ENCODE measurements at places on chromosomes 3 and 15.
A peak's percentile ranks its signal among the peaks of the same experiment; 100 is the strongest.

- DNase-seq, result no peak
Observed at GRCh38 chr3:118963711-118964110, 70.9 kb downstream of the IGSF11 start.

DNA sequence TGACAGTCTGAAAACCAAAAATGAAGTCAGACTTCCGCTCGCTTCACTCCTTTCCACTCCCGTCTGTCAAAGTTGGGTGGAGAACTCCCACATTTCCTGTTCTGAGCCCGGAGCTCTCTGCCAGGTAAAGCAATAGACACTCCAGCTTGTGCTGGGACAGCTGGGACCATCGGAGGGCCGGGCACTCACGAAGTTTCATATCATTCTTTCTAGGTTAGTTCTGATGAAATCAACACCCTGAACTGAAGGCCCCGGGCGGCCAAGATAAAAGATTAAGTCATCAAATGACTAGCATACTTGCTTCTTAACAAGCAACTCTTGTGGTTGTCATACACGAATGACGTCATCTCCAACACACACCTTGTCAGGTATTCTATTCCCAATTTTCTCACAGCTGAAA lies 42.1 kb downstream of the MAGI1 start:
- no peak for DNase-seq

GRCh38 chr15:60529332-60529731 lies 50.4 kb upstream of the ICE2 start:
- DNase-seq, result no peak

DNA sequence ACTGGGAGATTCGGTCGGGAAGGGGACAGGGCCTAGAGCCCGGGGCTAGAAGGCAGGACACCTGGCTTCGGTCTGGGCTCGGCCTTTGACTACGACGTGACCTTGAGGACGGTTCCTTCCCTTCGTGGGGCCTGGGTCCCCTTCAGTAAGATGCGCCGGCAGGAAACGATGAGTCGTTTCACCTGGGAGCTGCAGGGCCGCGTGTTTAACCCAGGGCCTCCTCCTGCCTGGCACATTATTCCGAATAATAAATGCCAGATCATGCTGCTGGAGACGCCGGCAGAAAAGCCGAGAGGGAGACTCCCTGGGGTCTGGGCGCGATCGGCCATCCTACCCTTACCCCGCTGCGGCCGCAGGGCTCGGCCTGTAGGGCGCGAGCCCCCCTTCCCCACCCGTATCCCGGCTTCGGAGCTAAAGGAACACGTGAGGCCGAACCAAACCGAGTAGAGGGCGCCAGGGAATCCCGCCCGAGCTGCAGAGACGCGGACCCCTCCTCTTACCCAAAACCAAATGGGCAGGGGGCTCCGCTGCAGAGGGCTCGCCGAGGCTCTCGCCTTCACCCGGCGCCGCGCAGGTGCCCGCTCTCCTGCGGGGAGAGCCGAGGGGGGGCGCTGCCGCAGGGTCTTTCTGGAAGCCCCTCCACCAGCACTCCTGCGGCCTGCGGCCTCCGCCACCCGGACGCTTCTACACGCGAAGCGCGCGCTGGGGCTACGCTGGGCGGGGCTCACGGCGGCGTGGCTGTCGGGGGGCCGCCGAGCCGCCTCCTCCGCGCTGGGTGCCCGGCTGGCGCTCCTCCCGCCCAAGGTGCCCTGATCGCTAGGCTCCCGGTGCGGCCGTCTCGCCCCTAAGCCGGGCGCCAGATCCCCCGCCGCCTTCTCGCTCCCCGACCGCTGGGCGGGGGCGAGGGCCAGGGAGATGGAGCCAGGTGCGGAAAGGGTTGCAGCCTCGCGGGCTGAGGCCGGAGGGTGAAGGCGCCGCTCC lies at the start of gene BDH1:
Gene BDH1, minus strand, starts transcription at position 688 of the 981 bp plus-strand sequence. CDS start 9,525 bp downstream, outside the sequence.
- peak; percentile 34 for DNase-seq

DNA sequence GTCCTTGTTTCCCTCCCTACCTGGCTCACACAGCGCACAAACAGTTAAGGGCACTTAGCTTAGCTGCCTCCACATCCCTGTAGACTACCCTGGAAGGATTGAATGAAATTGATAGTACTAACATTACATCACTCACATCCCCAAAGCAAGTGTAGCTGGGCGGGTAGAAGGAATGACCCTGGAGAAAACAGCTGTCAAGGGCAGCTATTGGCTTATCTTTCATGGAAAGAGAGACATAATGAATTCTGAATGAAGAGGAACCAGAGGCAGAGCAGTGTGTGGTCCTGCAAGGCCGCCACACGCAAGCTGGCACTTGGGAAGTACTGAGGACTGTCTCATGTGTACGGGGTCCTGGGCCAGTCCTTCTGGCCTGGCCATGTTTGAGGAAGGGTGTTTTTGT lies 369.6 kb upstream of the RGMA start:
- no peak for DNase-seq

- no peak for DNase-seq
Observed at GRCh38 chr3:131349454-131349853, 32.1 kb upstream of the NUDT16 start.

- no peak for DNase-seq
Observed at GRCh38 chr3:114370537-114371174, 76.8 kb downstream of the TIGIT start.

GRCh38 chr15:27027229-27027628 lies 56.2 kb downstream of the GABRG3 start:
- no peak for DNase-seq

DNA sequence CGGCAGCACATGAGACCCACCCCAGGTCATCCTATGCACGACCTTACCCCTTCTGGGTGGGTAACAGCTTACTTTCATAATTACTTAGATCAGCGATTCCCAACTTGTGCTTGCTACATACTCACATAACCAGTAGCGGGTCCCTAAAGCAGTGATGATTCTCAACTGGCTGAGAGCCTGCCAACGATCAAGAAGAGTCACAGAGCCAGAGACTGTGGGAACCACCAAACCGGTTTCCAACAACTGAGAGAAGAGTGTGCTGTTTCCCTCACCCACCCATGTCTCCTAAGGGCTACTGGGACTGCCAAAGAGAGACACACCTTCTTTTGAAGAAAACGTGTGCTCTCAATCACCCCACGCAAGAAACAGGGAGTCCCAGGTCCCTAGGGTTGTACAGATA lies 12.0 kb upstream of the XXYLT1 start:
- no peak for DNase-seq

DNA sequence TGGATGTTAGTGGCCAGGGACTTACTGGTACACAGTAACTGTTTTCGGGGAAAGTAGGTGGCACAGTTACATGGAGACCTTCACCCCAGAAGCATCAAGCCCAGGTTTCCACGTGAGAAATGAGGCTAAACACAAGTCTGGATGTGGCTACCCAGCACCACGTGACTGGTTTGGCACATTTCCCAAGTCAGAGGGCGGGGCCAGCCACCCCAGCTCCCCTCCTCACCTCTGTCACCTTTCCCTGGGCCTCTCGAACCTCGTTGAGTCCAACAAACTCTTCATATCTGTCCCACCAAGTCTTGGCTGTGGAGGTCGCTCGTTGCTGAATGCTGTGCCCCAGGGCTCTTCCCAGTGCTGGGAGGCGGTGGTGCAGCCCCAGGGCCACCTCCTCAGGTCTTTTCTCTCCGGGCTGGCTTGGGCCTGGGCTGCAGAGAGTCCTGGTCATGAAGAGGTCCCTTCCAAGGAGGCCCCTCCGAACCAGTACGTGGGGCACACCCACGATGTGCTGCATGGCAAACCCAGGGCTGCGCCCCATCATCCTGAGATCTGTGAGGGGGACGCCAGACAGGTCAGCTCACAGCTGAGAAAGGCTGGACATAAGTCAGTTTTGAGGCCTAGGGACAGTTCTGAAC lies 4.8 kb upstream of the PLXNB1 start:
- DNase-seq, result no peak

- DNase-seq, result no peak
Observed at GRCh38 chr15:80447077-80447476, 42.9 kb downstream of the ARNT2 start.

DNA sequence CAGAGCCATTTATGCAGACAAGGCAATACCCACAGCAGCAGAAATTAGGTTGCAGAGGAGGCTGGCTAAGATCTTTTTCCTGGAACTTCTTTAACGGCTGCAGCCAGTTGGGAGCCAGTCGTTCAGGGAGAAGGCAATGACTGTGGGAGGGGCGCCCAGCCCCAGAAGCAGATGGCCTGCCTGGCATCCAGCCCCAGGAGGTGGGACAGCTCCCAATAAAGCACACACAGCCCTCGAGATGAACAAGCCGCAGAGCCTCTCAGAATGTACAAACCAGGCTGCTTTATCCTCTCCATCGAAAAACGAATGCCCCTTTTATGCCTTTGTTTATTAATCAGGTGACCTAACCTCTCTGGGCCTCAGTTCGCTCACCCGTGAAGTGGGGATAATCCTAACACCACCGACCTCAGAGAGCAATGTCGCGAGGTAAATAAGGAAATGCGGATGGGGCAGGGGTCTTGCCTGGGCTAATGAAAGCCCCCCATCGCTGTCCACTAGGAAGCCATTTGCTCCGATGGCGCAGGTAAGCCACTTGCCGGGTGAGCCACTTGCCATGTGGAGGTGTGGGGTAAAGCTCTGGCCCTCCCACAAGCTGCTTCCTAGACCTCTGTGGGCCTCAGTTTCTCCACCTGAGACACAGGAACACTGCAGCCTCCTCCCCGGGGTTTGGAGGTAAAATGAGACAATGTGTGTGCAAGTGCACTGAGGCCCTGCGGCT lies 35.8 kb downstream of the MGLL start:
- DNase-seq, result no peak

DNA sequence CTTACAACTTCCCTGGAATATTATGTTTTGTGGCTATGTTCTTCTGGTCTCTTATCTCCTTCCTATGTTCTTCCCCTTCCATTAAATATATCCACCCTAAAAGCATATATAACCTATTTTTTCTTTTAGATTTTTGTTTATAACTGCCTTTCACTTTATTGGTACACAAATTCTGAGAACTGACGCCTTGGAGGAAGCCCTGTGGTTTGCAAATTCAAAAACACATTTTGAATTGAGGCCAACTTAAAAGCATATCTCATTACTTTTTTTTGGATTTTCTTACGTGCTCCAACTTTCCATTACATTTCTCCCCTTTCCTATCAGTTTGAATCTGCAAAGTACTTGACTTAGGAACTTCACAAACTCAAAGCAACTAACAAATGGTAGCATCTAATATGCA lies 15.3 kb upstream of the COLQ start:
- DNase-seq, result no peak

DNA sequence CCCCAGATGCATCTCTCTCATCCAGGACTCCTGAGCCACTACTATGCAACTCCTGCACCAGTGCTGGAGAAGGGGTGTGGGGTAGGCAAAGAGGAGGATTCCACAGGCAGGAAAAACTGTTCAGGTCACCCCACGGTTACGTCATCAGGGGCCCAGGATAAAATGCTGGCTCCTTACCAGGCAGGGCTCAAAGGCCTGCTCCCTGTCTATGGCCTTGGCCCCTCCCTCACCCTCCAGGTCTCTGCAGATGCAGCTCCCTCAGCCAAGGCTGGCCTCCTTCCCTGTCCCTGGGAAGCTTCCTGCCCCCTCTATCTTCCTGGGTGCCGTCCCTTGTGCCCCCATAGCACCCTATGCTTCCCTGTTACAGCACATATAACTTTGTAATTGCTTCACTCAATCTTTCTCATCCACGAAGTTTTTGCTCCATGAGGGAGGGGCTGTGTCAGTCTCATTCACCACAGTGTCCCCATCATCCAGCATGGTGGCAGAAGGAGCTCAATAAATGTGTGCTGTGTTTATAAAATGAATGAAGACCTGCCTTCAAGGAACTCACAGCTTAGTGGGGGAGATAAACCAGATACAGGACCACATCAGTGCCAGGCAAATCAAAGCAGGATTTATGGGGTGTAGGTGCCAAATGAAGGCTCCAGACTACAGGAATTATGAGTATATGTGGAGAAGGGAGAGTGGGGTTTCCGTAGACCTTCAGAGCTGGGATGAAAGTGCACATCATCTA lies 18.6 kb downstream of the KBTBD13 start:
- no peak for DNase-seq

GRCh38 chr3:148792516-148792915 lies 35.1 kb upstream of the CPB1 start:
- no peak for DNase-seq

DNA sequence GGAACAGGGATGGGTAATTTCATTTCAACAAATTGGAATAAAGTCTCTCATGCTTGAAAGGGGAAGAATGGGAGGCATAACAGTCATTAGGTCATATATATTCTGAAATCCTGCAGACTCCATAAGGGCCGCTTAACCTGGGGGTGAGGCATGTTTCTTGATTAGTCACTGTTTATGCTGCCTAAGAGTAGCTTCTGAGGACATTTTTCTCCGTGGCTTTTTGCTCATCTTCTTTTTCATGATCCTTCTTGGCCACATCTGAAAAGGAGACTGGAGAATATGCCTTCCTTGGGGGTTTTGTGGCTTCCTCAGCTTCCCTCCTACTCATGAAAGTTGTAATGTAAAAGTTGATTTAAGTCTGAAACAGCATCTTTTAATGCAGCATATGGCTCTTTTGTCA lies 20.0 kb upstream of the CFAP20DC start:
- DNase-seq, result no peak

- no peak for DNase-seq
Observed at GRCh38 chr3:11699083-11699427, 55.3 kb upstream of the VGLL4 start.

DNA sequence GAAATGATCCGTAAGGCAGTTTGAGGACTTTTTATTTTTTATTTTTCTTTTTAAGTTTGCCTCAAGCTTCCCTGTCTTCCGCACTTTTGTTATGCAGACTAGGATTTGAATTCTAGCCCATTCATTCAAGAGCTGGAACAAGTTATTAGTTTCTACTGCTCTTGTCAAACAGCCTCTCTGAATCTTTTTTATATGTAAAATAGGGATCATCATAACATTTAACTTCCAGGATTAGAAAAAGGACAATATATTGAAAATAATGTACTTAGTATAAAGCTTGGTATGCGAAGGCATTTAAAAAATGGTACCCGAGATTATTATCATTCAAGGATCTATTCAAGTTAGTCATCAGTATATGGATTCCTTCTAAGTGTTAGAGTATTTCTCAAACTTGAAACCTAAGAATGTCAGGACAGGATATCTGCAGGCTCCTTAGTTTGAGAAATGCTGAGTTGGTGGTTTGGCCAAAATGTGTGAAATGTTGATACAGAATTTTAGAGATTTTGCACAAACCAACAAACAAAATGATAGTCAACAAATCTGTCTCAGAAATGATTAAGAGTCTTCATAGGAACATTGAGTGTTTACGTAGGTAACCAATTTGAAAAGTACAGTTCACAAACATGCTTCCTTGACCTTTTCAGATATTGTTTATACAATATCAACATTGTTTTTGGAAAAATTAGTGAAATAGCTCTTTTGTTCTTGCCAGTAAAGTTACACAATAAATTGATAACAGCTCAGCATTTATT lies 40.5 kb upstream of the IGSF10 start:
- no peak for DNase-seq

- no peak for DNase-seq
Observed at GRCh38 chr15:88323976-88324740, 67.6 kb upstream of the NTRK3 start.

DNA sequence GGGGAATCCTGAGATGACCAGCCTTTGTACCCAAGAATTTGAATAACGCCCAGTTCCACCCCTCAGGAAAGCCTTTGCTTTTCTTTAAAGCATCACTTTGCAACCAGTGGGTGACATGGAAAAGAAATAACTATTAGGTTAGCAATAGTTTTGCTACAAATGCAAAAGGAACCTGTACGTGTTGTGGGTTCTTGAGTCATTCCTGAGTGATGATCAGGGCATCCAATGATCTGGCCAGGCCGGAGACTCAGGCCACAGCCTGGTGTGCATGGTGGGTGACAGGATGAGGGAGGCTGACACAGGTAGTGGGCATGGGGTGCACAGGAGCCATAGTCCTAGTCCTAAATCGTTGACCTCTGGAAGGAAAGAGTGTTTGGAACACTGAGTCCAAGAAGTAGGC lies 321.4 kb upstream of the IL12A start:
- no peak for DNase-seq

All from stimulated activated CD8-positive, alpha-beta memory T cell treated with anti-CD3 and anti-CD28 coated beads, Interleukin-7, amount 100 ng/mL, for 24 hours (primary cell).